ENCODE measurements at places on chromosomes 4 and X.

- peak; percentile 59 for DNase-seq
Measured at GRCh38 chrX:96835660-96836289, 47.9 kb upstream of the RPA4 start.

- DNase-seq: no peak
Measured at GRCh38 chrX:88613338-88613737, 133.7 kb upstream of the CPXCR1 start.

- DNase-seq: no peak
Measured at GRCh38 chr4:81227138-81227537, 12.1 kb upstream of the PRKG2 start.

- DNase-seq: no peak
Measured at GRCh38 chr4:178340468-178340867, 898.2 kb upstream of the AGA start.
